ENCODE measurements at places on chromosomes 12 and 14.

DNA sequence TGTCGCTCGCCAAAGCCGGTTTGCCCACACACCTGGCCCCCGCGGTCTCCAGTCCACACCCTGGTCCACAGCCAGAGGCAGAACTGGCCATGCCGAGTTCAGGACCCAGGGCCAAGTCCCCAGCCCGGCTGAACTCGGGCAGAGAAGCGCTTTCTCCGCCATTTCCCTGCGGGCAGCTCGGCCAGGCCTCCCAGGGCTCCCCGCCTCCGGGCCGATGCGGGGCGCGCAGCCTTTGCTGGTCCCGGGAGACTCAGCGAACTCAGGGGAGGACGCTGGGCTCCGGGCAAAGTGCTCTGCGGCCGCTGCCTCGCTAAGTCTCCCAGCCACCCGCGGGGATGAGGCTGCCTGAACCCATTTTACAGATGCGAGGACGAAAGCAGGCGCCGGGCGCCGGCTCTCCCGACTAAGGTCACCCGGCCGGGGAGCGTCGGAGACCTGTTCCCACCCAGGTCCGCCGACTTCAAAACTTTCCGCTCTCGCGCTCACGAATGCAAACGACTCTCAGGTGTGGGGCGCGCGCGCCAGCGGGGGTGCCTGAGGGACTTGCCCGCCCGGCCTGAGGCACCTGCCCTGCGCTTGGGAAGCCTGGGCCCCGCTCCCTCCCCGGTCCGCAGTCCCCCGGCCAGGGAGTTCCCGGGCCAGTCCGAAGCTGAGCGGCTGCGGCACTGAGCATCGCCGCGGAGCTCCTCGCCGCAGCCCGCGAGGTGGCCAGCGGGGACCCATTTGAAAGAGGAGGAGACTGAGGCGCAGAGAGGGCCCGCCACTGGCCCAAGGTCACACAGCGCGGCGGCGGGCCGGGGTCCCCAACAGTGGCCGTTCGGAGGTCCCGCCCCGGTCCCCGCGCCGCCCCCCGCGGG, 627 bp downstream of the TESC start:
- DNase-seq, result no peak

DNA sequence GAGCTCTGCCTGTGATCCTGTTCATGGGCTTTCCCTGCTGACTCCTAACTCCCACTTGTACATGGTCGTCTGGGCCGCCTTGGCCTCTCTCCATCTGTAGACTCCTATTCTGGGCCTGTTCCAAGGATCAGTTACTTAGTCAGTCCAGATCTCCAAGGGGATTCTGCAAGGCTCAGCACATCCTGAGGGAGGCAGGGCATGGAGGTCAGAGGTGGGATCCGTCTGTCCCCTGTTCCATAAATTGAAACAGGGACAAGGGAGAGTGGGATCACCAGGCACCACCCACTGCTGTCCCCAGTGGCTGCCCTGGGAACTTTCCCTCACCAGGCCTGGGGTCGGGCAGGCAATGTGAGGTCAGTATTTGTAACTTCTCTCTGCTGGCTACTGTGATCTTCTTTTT, 43.5 kb downstream of the KCTD10 start:
- no peak for DNase-seq

- no peak for DNase-seq
Observed at GRCh38 chr12:11016937-11017336, 5.5 kb downstream of the TAS2R19 start.

GRCh38 chr12:55624056-55624455, 12.6 kb upstream of the OR10P1 start:
- DNase-seq, result no peak

- DNase-seq, result no peak
Observed at GRCh38 chr14:96098309-96098998, 59.3 kb downstream of the C14orf132 start.

DNA sequence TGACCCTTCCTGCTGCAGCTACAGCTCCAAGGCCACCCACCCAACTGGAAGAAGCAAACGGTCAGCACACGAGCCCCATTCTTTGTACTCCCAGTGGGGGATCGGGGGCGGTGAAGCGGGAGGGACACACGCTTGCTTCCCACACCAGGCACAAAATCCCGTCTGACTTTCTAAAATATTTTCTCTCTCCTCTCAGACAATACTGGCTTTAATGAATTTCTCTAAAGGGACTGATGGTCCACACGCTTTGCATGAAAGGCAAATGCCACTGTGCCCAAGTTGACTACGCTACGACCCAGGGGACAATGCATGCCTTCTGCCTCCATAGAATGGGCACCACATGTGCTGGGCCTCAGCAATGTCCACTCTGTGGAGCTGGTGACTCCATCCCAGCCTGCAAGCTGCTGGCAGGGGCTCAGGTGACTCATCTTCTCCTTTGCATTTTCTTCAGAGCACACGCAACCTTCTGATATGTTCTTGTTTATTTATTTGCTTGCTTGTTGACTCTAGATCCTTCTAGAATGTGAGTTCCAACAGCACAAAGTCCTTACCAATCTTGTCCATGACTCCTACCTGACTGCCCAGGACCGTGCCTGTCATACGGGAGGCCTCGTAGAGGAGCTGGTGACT, 15.6 kb downstream of the SYNE3 start:
- no peak for DNase-seq

DNA sequence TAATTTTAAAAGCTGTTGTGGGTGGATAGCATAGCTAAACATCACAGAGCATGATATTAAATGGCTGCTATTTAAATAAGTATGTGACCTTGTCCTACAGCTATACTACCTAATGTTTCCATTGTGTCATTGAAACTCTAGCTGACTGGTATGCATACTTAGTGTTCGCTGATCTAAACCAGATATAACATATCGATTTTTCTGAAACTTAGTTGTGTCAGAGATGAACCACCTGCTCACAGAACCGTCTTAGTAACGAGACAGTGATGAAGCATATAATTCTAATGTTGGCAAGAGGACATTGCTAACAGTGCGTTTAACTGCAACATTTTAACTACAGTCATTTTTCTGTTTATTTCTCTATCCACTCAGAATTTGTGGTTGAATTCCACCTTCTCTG, 36.1 kb upstream of the NUAK1 start:
- DNase-seq, result no peak

- no peak for DNase-seq
Observed at GRCh38 chr14:75201087-75201486, 24.7 kb upstream of the TMED10 start.

DNA sequence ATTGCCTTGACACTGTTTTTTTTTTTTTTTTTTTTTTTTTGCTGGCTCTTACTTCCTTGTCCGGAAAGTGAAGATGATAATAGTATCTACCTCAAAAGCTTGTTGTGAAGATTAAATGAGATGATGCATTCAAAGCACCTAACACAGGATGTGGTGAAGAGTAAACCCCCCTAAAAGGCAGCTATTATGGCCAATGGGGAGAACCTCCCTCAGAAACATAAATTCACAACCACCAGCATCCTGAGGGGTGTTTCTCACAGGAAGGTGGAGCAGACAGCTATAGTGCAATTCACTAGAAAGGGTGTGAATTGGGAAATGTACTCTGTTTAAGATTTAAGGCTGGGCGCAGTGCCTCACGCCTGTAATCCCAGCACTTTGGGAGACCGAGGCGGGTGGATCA, 85.4 kb upstream of the CRY1 start:
- DNase-seq, result no peak

- DNase-seq, result no peak
Observed at GRCh38 chr12:27898022-27898421, 74.5 kb downstream of the PTHLH start.

GRCh38 chr12:112836736-112837628, 45.4 kb downstream of the RPH3A start:
- DNase-seq, result no peak

DNA sequence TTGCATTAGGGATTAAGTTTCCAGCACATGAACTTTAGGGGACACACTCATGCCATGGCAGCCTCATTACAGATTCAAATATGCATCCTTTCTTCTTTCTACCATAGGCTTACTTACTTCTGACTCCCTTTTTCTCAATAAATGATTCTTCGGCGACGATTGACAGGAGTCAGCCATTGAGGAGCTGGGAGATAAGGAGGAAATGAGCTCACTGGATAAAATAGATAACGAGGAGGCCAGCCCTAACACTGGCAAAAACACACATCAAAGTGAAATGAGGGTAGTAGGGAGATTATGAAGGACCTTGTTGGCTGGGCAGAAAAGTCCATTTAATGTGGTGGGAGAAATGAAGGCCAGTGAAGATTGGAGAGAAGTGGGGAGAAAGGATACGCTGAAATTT, 172.2 kb downstream of the SLC41A2 start:
- no peak for DNase-seq

GRCh38 chr14:95871531-95871930, 5.1 kb upstream of the TUNAR start:
- DNase-seq, result no peak

DNA sequence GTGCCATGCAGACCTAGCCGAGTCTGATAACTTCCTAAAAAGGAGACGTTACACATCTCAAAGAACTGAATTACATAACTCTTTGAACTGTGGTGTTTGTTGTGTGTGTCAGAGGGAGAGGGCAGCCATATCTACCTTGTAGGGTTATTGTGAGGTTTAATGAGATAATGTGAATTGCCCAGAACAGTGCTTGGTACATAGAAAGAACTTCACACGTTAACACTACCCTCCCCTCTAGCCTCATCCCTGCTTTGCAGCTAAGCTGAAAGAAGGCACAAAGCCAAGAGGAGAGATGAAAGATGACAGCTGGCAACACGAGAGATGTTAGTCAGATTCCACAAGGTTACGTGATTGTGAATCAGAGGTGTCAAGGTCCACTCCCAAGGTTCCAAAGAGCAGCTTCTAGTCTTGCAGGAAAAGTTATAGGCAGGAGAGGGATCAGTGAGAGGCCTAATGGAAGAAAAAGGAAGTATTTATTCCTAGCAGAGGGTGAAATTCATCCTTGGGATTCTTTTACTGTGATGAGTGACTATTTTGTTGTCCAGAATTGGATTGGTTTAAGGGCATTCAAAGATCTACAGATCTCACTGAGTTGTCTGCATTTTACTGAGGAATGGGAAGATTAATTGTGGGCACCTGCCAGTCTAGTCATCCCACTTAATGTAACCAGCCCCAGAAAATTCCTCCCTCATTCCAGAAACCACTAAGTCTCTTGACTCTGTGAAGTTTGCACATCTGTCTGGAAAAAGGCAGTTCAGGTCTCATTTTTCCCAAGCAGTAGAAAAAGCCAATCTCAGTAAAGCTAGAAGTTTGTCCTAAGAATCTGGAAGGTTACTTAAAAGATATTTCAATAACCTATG, 25.9 kb upstream of the WNK1 start:
- no peak for DNase-seq

DNA sequence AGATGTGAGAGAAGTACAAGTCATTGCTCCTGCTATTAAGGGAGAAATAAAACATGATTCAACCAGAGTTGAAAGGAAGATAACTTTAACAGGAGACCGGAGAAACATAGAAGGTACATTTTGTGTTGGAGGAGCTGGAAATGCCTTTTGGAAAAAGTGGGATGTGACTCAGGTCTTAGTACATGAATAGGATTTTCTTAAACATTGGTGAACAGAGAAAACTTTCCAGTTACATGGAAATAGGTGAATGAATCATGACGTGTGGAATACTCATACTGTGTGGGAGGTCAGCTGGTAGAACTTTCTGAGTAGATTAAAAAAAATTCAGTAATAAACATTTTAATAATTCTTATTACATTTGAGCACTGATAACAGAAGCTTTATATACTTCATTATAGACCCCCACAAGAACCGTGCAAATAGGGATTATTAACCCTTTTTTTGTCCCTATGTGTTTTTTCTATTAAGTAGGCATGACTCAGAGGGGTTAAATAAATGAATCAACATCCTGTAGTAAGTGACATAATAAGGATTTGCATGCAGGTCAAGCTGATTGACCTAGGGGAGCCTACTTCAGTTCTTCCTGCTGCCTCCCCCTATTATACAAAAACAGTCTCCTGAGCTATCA, 710.5 kb downstream of the NOVA1 start:
- DNase-seq, result no peak

DNA sequence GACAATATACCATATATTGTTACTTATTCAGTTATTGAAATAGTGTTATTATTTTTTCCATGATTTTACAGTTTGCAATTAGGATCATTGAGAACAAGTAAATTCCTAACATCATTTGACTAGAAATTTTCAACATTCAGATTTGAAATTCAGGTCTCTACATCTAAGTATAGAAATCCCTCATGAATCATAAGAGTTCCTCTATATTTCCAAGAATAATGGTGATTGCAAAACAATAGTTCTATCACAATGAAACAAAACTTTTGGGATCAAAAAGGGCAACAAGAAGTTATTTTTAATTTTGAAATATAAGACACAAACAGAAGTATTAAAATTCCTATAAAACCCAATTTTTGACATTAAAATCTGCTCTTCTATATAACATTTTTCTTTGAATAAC, 10.8 kb downstream of the CLEC1A start:
- DNase-seq, result no peak

DNA sequence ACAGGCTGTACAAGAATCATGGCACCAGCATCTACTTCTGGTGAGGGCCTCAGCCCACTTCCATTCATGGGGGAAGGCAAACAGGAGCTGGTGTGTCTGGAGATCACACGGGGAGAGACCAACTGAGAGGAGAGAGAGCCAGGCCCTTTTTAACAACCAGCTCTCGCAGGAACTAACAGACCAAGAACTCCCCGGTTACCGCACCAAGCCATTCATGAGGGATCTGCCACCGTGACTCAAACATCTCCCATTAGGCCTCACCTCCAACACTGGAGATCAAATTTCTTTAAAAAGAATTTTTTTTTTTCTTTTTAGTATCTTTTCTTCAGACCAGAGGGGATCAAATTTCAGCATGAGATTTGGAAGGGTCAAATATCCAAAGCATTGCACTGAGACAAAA, 16.7 kb upstream of the AQP2 start:
- no peak for DNase-seq

- DNase-seq, result no peak
Observed at GRCh38 chr14:54349713-54350112, 47.1 kb upstream of the CDKN3 start.

GRCh38 chr12:95499772-95500171, 25.8 kb downstream of the METAP2 start:
- no peak for DNase-seq

DNA sequence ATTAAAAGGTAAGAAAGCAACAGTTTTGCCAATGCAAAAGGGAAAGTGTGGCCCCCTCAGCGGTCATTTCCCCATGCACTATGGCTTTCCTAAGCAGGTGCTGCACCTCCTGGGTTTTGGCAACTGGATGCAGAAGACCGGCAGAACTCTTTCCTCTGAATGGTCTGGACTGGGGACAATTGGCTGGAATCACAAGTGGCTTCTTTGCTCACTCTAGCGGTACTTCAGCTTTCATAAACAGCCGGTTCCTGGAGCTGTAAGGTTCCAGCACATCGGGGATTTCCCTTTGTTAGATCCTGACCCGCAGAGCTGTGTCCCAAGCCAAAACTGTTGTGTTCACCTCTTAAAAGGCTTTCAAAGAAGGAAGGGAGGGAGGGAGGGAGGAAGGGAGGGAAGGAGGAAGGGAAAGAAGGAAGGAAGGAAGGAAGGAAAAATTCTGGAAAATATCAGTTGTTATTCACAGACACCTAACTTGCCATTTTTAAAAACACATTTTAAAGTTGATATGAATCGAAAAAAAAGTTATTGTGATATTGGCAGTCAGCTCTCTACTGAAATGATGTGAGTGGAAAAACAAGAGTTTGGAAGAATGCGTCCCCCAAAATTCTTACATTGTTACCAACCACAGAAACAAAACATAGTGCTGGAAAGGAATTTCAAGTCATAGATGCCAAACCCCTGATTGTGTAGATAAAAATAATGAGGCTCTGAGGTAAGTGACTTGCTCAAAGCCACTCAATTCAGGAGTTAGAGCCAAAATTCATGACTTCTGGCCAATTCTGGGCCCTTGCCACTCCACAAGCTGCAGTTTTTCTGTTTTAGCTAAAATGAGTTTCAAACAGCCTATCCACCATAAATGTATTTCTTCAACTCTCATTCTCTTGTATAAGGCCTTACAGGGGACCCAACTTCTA, 220.6 kb upstream of the HMGA2 start:
- DNase-seq, result no peak

- DNase-seq, result no peak
Observed at GRCh38 chr12:91620992-91621391, 438.4 kb upstream of the DCN start.

Measured in activated T-helper 1 cell treated with anti-CD3 and anti-CD28 coated beads, Interleukin-2, amount 50 U/mL, for 16 hours (primary cell).